Activated CD8-positive, alpha-beta T cell treated with anti-CD3 and anti-CD28 coated beads for 36 hours (primary cell): ENCODE measurements at places on chromosomes 16 and 17. TPM values are rescaled to one million over a fixed set of nuclear protein-coding genes. Genes with fewer than 3 reads are reported as not detected.
A peak's percentile ranks its signal among the peaks of the same experiment; 100 is the strongest.

DNA sequence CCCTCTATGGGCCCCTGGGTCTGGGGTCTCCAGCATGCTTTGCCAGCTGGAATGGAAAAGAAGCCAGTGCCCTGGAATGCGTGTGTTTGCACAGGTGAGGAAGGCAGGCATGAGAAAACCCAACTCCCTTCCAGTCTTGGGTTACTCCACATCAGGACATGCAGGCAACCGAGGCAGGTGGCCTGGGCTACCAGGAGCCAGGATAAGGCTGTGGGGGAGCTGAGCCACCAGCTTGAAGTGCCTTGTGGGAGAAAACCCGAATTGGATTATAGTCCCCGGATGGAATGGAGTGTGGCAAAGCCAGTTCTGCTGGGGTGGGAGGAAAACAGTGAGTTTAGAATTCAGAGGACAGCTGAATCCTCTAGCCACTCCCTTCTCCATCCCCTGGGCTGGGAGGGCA lies 7.2 kb downstream of the SRCIN1 start:
- DNase-seq, result peak; percentile 63

GRCh38 chr17:16521070-16521727 lies 29.2 kb upstream of the LRRC75A start:
- peak; percentile 76 for DNase-seq

DNA sequence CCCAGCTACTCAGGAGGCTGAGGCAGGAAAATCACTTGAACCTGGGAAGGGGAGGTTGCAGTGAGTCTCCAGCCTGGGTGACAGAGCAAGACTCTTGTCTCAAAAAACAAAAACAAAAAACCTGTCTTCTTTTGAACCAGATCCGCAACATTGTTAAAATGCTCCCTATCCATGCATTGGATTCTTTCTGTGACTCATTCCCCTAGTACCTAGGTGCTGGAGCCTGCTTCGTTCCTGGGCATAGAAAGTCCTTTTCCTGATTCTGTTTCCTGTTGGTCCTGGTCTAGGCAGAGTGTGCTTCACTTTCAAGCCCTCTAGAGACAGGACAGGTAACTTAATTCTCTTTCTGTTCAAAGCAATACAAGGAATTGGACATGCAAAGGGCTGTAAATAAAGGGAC lies 5.2 kb downstream of the EPN2 start:
- no peak for DNase-seq

DNA sequence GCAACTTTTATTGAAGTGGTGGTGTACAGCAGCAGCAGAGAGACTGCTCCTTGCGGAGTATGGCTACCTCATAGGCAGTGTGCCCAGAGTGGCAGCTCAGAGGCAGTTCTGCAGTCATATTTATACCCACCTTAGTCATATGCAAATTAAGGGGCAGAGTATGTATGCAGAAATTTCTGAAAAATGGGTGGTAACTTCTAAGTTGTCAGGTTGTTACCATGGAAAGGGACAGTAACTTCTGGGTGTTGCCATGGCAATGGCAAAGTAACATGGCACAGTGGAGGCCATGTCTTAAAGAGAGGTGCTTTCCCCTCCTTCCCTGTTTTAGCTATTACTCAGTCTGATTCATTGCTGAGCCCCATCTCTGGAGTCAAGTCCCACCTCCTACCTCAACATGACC lies 53.4 kb downstream of the MEOX1 start:
- peak; percentile 80 for DNase-seq

DNA sequence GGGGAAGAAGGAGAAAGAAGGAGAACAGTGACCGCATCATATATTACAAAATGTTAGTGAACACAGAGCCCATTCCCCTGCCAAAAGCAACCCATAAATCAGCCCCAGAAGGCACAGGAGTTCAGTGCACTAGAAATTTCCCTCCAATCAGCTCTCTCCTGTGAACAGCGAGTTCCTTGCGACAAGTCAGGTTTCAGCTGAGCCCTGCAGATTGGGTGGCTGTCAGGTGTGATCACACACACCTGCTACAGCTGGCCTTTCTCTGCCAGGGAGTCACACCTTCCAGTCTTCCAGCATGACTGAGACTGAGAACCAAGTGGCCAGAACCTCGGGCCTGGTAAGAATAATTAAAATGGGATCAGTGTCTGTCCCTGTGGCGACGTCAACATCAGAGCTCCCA lies 60.2 kb downstream of the SHISA9 start:
- DNase-seq, result no peak

Gene SCGB1C2
- not detected for total RNA-seq
